Head of caudate nucleus (tissue), 42 donors: ENCODE measurements at places on chromosomes 2 and 18.

- no peak for DNase-seq
Observed at GRCh38 chr2:223586261-223586660, 15.9 kb downstream of the SCG2 start.

GRCh38 chr18:48084041-48084757 is 153.7 kb upstream of the SMAD2 start:
- no peak for DNase-seq

DNA sequence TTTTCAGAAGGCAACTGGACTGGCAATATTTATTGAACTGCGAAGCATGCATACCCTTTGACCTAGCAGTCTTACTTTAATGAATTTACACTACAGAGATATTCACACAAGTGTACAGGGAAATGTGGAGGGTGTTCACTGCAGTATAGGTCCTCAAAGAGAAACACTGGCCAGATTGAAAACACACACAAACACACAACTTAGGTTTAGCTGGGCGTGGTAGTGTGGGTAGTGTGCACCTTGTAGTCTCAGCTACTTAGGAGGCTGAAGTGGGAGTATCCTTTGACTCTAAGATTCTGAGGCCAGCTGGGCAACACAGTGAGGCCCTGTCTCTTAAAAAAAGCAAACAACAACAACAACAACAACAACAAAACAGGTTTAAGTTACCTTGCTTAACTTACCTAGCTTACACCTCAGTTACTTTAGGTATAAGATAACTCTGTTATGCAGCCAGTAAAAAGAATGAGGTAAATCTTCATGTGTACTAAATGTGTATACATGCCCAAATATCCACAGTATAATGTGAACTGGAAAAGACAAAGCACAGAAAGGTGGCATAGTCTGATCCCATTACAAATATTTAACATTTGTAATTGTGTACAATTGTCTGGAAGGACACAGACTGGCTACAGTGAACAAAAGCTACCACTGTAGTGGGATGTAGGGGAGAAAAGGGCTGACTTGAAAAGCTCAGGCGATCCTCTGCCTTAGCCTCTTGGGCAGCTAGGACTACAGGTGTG is 105.9 kb upstream of the FZD5 start:
- no peak for DNase-seq

GRCh38 chr18:45802814-45803492 is 22.5 kb upstream of the SIGLEC15 start:
- no peak for DNase-seq

DNA sequence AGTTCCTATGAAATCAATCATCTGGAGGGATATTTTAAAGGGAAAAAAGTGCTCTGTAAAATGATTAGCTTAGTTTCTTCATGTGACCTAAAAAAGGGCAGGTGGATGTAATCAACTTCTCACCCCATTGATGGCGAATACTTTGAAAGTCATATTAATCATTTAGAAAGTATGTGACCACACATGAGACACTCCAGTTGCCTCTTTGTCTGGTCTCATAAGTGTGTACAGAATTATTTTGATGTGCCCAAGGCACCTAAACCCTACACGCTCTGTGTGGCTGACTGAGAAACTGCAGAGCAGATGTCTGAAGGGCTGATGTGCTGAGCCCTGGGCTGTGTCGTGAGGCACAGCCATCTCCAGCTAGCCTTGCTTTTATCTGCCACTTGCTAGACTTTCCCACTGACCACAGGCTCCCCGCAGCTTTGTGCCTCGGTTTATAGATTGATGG is 26.9 kb downstream of the SGPP2 start:
- no peak for DNase-seq
